Activated naive CD4-positive, alpha-beta T cell (primary cell): ENCODE measurements at places on chromosomes 7 and 10.

- no peak for DNase-seq
Measured at GRCh38 chr7:45140827-45141226, 16.8 kb upstream of the RAMP3 start.

DNA sequence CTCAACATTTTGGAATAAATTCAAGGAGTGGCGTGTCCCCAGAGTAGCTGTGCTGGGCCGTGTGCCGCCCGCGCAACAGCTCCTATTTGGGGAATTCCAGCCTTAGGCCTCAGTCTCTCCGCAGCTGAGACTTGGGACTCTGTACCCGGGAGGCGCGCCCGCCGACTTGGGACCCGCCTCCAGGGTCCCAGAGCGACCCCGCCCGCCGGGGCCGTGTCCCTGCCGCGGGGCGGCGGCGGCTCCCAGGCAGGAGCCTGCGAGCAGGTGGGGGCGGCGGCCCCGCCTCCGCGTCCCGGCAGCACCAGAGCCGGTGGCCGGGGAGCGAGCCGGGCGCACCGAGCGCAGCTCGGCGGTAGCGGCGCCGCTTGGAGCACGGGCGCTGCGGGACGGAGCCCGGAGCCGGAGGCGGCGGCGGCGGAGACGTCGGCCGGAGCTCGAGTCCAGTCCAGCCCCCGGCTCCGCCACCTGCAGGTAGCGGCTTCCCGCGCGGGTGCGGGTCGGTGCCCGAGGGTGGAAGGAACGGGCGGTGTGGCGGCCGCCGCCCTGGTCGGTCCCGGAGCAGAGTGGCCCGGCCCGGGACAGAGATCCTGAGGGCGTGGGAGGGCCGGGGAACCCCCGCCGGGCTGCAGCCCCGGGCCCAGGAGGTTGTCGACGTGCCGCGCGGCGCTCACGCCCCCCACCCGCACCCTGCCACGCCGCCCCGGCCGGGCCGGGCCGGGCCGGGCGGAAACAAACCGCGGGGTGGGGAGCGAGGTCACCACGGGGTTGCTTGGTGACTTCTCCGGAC lies at the start of gene WIPF3:
Gene WIPF3, plus strand, starts transcription at position 301 of the 787 bp plus-strand sequence. CDS start 28,217 bp downstream, outside the sequence.
- DNase-seq: no peak

DNA sequence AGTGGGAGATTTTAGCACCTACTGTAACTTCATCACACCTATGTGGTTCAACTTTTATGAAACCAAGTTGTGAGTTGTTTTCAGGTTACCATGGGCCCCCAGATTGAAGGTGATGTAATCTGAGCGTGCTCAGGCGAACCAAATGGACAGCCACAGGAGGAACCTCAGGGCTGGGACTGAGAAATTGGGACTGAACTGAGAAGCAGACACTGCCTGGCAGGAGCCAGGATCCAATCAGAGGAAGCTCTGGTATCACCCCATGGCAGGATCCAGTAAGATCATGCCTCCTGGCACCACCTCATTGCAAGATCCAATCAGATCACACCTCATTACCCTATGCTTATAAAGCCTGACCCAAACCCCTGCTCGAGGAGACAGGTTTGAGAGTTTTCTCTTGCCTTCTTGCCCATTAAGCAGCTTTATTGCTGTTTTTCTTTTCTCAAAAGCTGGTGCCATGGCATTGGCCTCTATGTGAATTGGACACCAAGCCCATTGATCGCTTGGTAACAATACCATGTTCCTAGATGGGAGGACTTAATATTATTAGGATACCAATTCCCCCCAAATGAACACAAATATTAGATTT lies 43.2 kb upstream of the GDF10 start:
- DNase-seq: no peak

- no peak for DNase-seq
Measured at GRCh38 chr7:142437741-142438140, 179.9 kb upstream of the PRSS58 start.

GRCh38 chr10:50536617-50537240 lies 87.0 kb downstream of the SGMS1 start:
- DNase-seq: no peak

GRCh38 chr7:22709857-22710256 lies 17.1 kb upstream of the IL6 start:
- no peak for DNase-seq

GRCh38 chr10:122263971-122264370 lies 7.1 kb upstream of the BTBD16 start:
- DNase-seq: no peak

- DNase-seq: no peak
Measured at GRCh38 chr7:131869169-131869844, 312.9 kb upstream of the PODXL start.

DNA sequence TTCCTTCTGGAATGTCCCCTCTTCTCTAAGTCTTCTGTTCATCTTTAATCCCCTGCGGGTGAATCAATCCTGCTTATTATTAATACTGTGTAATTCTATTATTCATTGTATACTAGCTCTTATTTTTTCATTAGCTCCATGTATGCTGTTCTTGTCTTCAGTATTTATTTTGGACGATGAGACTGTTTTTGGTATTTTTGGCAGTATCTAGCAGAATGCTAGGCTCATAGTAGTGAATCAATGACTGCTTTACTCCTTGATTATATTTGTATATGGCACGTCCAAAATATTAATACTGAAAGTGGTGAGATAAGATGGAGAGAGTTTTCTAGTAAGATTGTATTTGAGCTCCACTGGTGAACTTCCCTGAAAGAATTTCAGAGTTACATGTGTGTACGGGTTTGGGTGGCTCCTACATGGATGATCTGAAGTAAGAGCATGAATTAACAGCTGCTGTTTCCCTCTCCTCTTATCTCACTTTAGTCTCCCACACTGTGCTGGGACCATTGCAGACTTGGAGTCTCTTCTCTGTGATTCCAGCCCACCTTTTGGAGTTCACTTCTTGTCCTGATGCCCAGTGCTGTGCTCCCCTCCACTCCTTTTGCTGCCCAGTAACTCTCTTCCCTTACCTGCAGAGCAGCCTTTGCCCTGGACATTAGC lies 226.0 kb downstream of the CDK14 start:
- DNase-seq: no peak

GRCh38 chr10:97759158-97759887 lies 12.5 kb downstream of the SFRP5 start:
- peak; percentile 35 for DNase-seq

GRCh38 chr7:29289156-29290021 lies 94.8 kb downstream of the CHN2 start:
- no peak for DNase-seq

GRCh38 chr10:123883673-123884320 lies 7.8 kb downstream of the CPXM2 start:
- DNase-seq: no peak

DNA sequence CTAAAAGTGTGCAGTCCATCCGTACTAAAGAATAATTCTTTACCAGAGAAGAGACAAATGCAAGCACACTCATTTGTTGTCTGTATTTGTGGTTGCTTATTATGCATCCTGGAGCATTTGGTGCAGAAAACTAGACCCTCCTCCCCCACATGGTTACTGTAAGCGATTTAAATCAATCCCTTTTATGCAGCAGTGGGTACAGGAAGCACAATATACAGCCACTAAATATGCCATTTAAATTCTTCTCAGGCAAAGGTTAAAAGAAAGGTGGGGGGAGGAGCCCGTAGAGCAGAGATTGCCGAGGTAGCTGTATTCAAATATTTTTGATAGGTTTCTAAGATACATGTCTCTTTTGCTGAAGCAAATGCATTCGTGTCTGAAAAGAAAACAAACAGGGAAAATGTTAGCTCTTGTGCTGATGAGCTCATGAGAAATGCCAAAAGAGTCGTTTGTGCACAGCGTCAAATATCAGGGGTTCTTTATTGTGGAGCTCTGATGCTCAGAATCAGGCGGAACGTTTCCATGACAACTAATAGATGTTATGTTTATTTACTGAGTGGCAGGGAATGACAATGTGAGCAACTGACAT lies 131.3 kb upstream of the NPVF start:
- no peak for DNase-seq

- no peak for DNase-seq
Measured at GRCh38 chr7:50825465-50825864, 42.8 kb upstream of the GRB10 start.

DNA sequence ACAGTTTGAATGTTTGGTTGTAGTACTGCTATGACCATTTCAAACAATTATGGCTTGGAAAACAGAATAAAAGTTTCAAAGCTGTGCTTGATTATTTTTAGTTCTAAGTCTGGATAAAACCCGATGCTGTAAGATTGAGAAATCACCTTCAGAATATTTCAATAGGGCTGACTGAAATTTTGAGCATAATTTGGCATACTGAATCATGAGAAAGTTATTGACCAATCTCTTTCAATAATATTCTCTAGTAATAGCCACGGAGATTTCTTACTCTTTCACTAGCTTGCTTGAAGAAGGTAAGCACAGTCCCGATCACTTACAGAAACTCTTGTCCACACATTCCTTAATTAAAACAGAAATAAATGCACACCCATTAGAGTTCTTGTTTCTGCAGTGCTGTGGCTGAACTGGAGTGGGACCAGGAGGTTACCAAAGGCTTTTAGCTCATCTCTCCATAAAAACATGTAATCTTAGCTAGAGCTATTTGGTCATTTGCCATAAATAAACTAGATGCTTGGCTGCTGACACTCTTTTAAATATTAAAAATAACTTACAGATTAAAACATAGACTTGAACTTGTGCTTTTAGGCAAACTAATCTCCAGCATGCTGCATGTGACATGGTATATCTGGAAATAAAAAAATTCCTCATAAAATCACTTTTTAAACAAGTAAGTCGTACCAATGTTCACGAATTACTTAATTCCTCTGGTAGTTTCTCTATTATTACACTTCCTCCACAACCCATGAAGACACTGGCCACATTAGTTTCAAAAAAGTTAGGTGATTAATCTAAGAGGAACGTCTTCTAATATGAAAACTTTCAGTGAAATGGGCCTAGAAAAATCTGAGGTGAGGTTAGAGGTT lies 97.8 kb downstream of the AGMO start:
- no peak for DNase-seq

DNA sequence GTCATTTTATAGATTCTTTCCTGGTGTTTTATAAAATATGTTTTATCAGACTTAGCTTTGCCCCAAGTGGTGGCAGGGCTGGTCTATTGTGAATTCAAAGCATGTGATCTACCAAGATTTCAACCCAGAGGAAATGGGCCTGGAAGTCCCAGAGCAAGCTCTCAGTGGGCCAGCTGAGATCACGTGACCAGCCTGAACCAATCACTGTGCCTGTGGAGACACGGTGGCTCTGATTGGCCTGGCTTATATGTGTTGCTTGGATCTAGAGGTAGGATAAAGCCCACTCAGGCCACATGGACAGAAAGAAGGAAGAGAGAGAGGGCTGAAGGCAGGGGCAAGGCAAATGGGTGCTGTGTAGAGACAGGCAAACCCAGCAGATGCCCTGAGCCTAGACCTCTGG lies 65.5 kb upstream of the GATA3 start:
- DNase-seq: no peak

DNA sequence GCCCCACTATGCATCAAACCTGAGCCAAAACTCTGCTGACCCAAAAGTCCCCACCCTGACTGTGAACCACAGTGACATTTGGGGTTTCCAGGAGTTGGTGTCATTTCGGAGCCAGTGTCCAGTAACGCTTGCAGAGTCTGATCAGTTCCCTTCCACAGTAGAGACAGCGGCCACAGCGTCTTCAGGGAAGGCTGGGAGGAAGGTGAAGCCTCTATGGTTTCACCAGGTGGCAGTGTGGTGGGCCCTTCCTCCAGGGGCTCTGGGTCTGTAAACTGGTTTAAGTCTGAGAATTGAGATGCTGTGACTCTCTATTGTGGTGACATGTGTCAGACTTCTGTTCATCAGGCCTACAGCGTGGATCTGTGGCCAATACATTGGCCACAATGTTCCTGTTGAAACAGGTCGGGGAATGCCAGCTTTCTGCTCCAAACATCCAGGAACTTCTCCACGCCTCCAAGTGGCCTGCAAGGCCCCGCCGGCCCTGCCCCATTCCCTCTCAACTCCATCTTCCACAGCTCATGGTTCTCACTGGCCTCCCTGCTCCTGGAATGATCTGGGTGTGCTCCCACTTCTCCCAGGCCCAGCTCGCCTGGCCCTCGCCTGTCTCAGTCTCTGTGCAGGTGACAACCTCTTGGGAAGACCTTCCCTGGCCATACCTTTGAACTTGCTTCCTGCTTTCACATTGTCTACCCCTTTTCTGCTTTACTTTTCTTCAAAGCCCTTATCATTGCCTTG lies 124.5 kb upstream of the FAM20C start:
- DNase-seq: no peak

DNA sequence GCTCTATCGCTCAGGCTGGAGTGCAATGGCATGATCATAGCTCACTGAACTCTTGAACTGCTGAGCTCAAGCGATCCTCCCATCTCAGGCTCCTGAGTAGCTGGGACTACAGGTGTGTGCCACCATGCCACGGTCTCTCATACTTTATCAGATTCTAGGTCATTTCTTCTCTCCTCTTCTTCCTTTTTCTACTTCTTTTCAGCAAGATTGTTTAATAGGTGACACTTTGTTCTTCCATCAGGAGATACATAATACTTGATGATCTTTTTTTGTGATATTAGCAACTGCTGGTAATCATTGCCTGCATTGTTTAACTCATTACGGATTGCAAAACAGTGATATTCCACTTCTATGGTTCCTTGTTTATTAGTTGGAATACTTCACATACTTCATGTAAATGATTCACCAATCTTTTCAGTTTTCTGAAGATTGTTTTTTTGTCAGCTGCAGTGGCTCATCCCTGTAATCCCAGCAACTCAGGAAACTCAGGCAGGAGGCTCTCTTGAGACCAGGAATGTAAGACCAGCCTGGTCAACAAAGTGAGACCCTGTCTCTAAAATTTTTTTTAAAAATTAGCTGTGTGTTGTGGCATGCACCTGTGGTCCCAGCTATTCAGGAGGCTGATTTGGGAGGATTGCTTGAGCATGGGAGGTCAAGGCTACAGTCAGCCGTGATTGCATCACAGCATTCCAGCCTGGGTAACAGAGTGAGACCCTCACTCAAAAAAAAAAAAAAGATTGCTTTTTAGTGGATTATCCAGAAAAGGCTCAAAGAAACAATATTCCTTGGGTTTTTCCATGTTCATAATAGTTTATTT lies 36.2 kb upstream of the CHST3 start:
- DNase-seq: no peak

GRCh38 chr10:124007773-124008145 lies 85.6 kb downstream of the CHST15 start:
- DNase-seq: no peak

- no peak for DNase-seq
Measured at GRCh38 chr10:112913661-112914287, 36.3 kb upstream of the TCF7L2 start.

- no peak for DNase-seq
Measured at GRCh38 chr10:96687317-96688012, 32.8 kb downstream of the PIK3AP1 start.

GRCh38 chr7:77413128-77413527 lies 3.0 kb downstream of the GSAP start:
- no peak for DNase-seq

- no peak for DNase-seq
Measured at GRCh38 chr7:132488634-132489302, 87.5 kb downstream of the PLXNA4 start.
